ENCODE measurements at places on chromosomes 5 and 9.

DNA sequence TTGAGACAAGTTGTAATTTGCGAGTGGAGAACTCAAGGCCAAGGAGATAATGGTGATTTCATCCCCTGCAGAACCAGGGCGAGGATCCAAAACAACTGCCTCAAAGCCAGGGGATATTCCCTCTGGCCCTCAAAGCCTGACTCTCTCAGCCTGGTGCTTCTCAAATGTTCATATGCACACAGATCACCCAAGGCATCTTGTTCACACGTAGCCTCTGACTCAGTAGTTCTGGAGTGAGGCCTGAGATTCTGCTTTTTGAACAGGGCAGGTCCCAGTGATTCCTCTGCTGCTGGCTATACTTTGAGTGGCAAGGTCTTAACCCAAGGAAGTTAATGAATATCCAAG lies 30.2 kb upstream of the WWC1 start:
- no peak for DNase-seq

DNA sequence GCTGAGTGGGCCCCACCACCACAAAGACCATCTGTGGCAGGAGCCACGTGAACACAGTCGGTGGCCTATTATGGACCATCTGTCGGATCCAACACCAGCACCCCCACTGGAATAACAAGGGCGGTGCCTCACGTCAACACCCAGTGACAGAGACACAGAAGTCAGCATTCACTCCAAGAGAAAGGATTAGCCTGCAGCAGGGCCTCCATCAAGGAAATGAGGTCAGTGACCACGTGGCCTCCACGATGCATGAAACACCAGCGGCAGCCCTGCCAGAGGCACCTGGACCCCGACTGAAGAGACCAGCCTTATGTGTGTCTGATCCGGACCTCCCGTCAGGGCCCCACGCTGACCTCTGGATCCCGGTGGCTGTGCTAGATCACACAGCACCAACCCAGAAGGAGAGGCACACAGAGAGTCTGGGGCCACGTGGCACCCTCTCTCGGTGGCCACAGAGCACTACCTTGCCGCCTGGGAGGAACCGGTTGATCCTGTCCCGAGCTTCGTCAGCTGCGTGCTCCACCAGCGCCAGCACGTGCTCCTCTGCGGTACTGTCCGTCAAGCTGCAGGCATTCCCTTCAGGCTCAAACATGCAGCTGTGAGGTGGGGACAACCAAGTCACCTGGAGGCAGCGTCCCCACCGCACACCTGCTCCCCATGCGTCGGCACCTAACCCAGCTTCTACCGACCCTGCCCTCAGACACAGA lies 9.0 kb downstream of the BRD9 start:
- no peak for DNase-seq

GRCh38 chr9:9961487-9961886 lies 651.3 kb downstream of the PTPRD start:
- DNase-seq: no peak

DNA sequence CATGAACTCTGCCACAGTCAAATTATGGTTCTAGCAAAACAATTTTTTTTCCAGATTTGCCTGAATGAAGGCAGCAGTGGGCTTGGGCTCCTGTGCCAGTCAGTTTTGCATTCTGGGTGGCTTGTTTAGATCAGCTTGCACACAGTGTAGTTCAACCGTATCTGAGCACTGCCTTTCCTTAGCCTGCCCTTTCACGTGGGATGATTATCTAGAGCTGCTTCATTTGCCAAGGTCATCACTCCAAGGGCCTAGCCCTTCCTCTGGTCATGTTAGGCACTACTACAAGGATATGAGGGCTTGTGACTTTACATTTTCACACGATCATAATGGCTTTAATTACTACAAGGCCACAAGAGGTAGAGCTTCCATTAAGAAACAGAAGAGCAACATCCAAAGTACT lies 150.6 kb upstream of the EFNA5 start:
- DNase-seq: no peak
